Tibial nerve (tissue), 4 donors: ENCODE measurements at places on chromosomes 11 and 22. TPM values are rescaled to one million over a fixed set of nuclear protein-coding genes. Genes with fewer than 3 reads are reported as not detected.

GRCh38 chr11:2812371-2812991, 73.1 kb downstream of the CDKN1C start:
- H3K4me3 ChIP-seq, result no peak overlapping the region
- no peaks in the 10 kb centered on the region for H3K27me3 ChIP-seq
- no peak for DNase-seq
- no peaks in the 10 kb centered on the region for H3K4me1 ChIP-seq
- peak overlapping the region; percentile 40 for H3K27ac ChIP-seq

DNA sequence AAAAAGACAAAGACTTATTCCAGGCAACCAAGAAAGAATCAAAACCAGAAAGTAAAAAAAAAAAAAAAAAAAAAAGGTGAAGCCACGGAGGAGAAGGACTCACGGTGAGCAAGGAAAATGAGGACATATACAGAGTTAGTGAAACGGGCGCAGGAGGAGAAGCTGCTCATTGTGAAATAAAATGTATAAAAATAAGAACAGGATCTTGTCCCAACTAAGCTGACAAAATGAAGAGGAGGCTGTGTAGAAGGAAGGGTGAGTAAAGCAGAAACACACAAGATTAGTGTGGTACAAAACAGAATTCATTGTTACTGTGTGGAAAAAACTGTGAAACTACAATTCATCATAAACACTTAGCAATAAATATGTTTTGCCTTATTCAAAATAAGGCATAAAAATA, 7.6 kb downstream of the IL17REL start:
- no peak for DNase-seq
- H3K36me3 ChIP-seq, result no peaks in the 10 kb centered on the region
- H3K27ac ChIP-seq, result no peak overlapping the region
- peaks cover 46% of the 10 kb centered on the region for H3K27me3 ChIP-seq
- H3K4me3 ChIP-seq, result no peak overlapping the region

DNA sequence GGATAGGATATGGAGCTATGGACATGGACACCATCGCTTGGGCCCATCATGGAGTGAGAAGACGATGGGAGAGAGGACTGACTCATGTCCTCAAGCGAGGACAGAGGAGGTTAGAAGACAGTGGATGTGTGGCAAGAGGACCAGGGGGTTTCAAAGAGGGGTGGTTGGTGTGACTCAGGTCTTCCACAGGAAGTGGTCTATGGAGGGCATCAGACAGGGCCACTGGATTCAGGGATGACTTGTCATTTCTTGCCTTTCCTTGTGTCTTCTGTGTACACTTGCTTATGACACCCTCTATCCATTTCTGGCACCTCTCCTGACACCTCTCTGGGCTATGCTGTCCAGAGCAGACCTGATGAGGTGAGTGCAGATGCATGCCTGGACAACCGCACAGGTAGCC, 115.4 kb downstream of the OSBP2 start:
- H3K4me3 ChIP-seq, result no peak overlapping the region
- no peaks in the 10 kb centered on the region for H3K4me1 ChIP-seq
- H3K27ac ChIP-seq, result no peak overlapping the region
- DNase-seq, result no peak
- H3K27me3 ChIP-seq, result no peaks in the 10 kb centered on the region

GRCh38 chr11:6321961-6322362, 1.7 kb upstream of the CAVIN3 start:
- no peaks in the 10 kb centered on the region for H3K36me3 ChIP-seq
- no peaks in the 10 kb centered on the region for H3K27me3 ChIP-seq
- DNase-seq, result no peak
- H3K4me1 ChIP-seq, result no peaks in the 10 kb centered on the region
- no peak overlapping the region for H3K4me3 ChIP-seq
- H3K27ac ChIP-seq, result peak overlapping the region; percentile 96

Gene SMC1B
- total RNA-seq, result not detected

Gene CCDC179
- not detected for total RNA-seq

DNA sequence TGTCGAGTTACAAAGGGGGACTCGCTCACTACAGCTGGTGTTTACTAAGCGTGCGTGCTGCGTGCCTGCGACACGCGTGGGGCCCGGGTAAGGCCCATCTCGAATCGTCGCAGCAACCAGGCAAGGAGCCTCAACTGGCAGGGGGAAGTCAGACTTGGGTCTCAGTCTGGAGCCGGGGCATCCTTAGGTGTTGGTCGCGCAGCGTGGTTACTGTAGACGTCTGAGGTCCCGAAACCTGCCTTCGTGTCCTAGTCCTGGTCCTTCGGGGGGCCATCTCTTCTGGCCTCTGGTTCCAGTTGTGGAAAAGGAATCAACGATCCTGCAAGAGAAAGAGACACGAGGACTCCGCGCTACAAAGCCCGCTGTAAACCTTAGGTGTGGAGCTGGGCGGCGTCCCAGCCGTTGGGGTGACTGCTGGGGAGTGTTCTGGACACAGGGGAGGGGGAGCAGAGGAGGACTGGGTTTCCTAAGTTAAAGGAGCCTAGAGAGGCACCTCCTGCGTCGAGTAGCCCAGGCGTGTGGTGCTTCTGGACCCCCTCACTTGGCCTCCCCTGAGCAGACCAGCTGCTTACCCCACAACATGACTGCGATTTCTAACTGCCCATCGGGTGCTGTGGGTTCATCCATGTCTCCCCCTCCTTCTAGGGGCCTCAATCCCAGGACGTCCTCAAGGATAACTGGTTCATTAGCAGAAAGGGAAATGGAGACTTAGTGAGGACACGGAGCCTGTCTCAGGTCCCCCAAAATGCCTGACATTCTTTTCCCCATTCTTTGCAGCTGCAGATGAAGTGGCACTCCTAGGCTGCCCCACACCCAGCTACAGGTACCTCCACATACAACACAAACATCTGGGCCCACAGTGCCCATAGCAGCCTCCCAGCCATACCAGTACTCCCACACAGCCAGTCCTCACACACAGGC, 4.9 kb upstream of the WNT11 start:
- peaks cover 41% of the 10 kb centered on the region for H3K4me1 ChIP-seq
- no peaks in the 10 kb centered on the region for H3K36me3 ChIP-seq
- DNase-seq, result no peak
- no peak overlapping the region for H3K27ac ChIP-seq
- H3K27me3 ChIP-seq, result peaks cover 34% of the 10 kb centered on the region

GRCh38 chr22:28141614-28142013, 222.6 kb upstream of the PITPNB start:
- no peak for DNase-seq
- peaks cover 12% of the 10 kb centered on the region for H3K36me3 ChIP-seq
- H3K27me3 ChIP-seq, result no peaks in the 10 kb centered on the region
- H3K4me3 ChIP-seq, result no peak overlapping the region
- no peak overlapping the region for H3K27ac ChIP-seq
- no peaks in the 10 kb centered on the region for H3K4me1 ChIP-seq

- H3K4me3 ChIP-seq, result no peak overlapping the region
- no peak for DNase-seq
- H3K4me1 ChIP-seq, result no peaks in the 10 kb centered on the region
- no peaks in the 10 kb centered on the region for H3K36me3 ChIP-seq
- no peaks in the 10 kb centered on the region for H3K27me3 ChIP-seq
These were observed 411.0 kb upstream of the NARS2 start for GRCh38 chr11:78985663-78986062.

- no peak for DNase-seq
- H3K36me3 ChIP-seq, result no peaks in the 10 kb centered on the region
- peak overlapping the region; percentile 71 for H3K27ac ChIP-seq
- no peak overlapping the region for H3K4me3 ChIP-seq
These were observed 11.3 kb downstream of the MAML2 start for GRCh38 chr11:96331699-96332116.

GRCh38 chr11:11265994-11266606, 87.0 kb downstream of the CSNK2A3 start:
- no peak overlapping the region for H3K4me3 ChIP-seq
- no peaks in the 10 kb centered on the region for H3K27me3 ChIP-seq
- no peaks in the 10 kb centered on the region for H3K36me3 ChIP-seq
- no peaks in the 10 kb centered on the region for H3K4me1 ChIP-seq
- peak; percentile 17 for DNase-seq

Gene GGTLC3
- not detected for total RNA-seq

GRCh38 chr11:70251659-70252321, 18.7 kb upstream of the PPFIA1 start:
- no peak for DNase-seq
- H3K27ac ChIP-seq, result no peak overlapping the region
- no peaks in the 10 kb centered on the region for H3K27me3 ChIP-seq
- no peaks in the 10 kb centered on the region for H3K36me3 ChIP-seq

DNA sequence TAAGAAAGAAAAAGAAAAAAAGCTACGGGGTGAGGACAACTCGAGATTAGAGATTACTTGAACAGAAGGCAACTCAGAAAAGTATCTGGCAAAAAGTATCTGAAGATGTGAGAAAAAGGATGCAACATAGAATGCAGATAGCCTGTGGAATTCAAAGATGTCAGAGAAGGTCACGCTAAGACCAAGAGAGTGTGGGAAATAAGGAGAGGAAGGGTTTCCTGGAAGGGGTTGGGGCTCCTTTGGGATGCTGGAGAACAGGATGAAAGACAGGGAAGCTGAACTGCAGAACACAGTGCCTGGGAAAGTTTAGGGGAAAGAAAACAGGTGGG, 1.2 kb downstream of the GUCY1A2 start:
- H3K36me3 ChIP-seq, result no peaks in the 10 kb centered on the region
- peaks cover 39% of the 10 kb centered on the region for H3K27me3 ChIP-seq
- H3K4me3 ChIP-seq, result peak overlapping the region; percentile 60
- H3K27ac ChIP-seq, result peak overlapping the region; percentile 34

- no peak overlapping the region for H3K27ac ChIP-seq
- H3K4me3 ChIP-seq, result no peak overlapping the region
- H3K27me3 ChIP-seq, result no peaks in the 10 kb centered on the region
- no peak for DNase-seq
- H3K36me3 ChIP-seq, result peaks cover 20% of the 10 kb centered on the region
- no peaks in the 10 kb centered on the region for H3K4me1 ChIP-seq
These were observed 83.3 kb downstream of the ATG16L2 start for GRCh38 chr11:72897506-72897905.

- H3K27ac ChIP-seq, result no peak overlapping the region
- H3K27me3 ChIP-seq, result no peaks in the 10 kb centered on the region
- no peak for DNase-seq
These were observed 15.9 kb downstream of the RIBC2 start for GRCh38 chr22:45429424-45429823.

GRCh38 chr11:81989093-81989492, 744.6 kb downstream of the FAM181B start:
- H3K27me3 ChIP-seq, result no peaks in the 10 kb centered on the region
- no peak overlapping the region for H3K27ac ChIP-seq
- DNase-seq, result no peak
- H3K36me3 ChIP-seq, result no peaks in the 10 kb centered on the region

GRCh38 chr11:7251836-7252682, at the start of gene SYT9:
TSS of gene SYT9 (plus strand) at chr11:7251904. CDS start at chr11:7252187, 283 bp downstream.
- no peak within 1 kb of the TSS for H3K27ac ChIP-seq
- H3K4me1 ChIP-seq, result peaks cover 17% of the 10 kb centered on the region
- peak within 1 kb of the TSS; percentile 20 for H3K4me3 ChIP-seq
- H3K27me3 ChIP-seq, result peaks cover 36% of the 10 kb centered on the region
- no peak for DNase-seq

- H3K27ac ChIP-seq, result no peak within 1 kb of the TSS
- peaks cover 30% of the 10 kb centered on the region for H3K4me1 ChIP-seq
- no peaks in the 10 kb centered on the region for H3K36me3 ChIP-seq
- DNase-seq, result no peak
These were observed at the start of gene CDC42BPG for GRCh38 chr11:64844330-64845128. TSS of gene CDC42BPG (minus strand) at chr11:64844653. CDS start at chr11:64844569, 84 bp downstream.

GRCh38 chr22:43992331-43992821, 31.7 kb upstream of the PARVB start:
- H3K27ac ChIP-seq, result no peak overlapping the region
- H3K4me1 ChIP-seq, result no peaks in the 10 kb centered on the region
- no peaks in the 10 kb centered on the region for H3K27me3 ChIP-seq
- H3K36me3 ChIP-seq, result no peaks in the 10 kb centered on the region
- DNase-seq, result no peak
- no peak overlapping the region for H3K4me3 ChIP-seq

- no peaks in the 10 kb centered on the region for H3K36me3 ChIP-seq
- no peak for DNase-seq
- no peaks in the 10 kb centered on the region for H3K27me3 ChIP-seq
- H3K4me3 ChIP-seq, result no peak overlapping the region
- no peak overlapping the region for H3K27ac ChIP-seq
These were observed 105.7 kb upstream of the LUZP2 start for GRCh38 chr11:24391167-24391566.

GRCh38 chr11:92557879-92558278, 333.3 kb downstream of the FAT3 start:
- no peak overlapping the region for H3K4me3 ChIP-seq
- H3K27ac ChIP-seq, result no peak overlapping the region
- no peak for DNase-seq

- H3K4me3 ChIP-seq, result peak overlapping the region; percentile 12
- peaks cover 24% of the 10 kb centered on the region for H3K4me1 ChIP-seq
- H3K27ac ChIP-seq, result peak overlapping the region; percentile 69
- no peaks in the 10 kb centered on the region for H3K36me3 ChIP-seq
These were observed 5.3 kb downstream of the KCNE3 start for GRCh38 chr11:74462009-74462408.

DNA sequence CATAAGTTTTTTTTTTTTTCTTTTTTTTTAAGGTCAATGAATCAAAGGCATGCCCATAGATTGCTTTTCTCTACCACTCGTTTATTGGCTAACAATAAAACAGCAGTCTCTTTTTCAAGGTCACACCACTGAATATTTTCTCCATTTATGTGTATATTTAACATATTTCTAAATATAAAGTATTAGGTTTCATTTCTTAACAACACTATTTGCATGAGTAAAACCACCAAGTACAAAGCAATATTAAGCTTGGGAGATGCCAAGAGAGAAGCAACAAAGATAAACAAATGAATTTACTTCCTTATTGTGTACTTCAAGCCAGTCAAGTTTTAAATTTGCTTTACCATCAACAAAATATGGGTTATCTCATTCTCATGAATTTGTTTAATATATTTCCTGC, 708.9 kb upstream of the CCDC179 start:
- no peak overlapping the region for H3K4me3 ChIP-seq
- no peaks in the 10 kb centered on the region for H3K27me3 ChIP-seq
- no peak overlapping the region for H3K27ac ChIP-seq
- DNase-seq, result no peak
- H3K36me3 ChIP-seq, result no peaks in the 10 kb centered on the region

DNA sequence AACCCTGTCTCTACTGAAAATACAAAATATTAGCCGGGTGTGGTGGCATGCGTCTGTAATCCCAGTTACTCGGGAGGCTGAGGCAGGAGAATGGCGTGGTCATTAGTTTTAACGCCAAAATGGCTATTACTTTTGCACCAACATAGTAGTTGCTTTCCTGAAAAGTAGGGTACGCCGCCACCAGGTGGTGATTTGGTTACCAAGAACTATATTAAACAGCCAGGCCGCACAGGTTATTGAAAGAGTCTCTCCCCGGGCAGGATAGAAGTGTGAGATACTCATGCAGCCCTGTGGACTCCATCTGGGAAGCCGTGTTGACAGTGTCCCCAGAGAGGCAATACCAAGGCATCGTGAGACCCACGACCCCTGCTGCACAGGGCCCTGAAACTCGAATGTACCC, 24.6 kb upstream of the LRRC32 start:
- no peaks in the 10 kb centered on the region for H3K27me3 ChIP-seq
- no peak for DNase-seq
